ENCODE measurements at places on chromosomes 13 and 19.

GRCh38 chr19:32671883-32672593, 2.9 kb downstream of the ANKRD27 start:
- no peak for DNase-seq

DNA sequence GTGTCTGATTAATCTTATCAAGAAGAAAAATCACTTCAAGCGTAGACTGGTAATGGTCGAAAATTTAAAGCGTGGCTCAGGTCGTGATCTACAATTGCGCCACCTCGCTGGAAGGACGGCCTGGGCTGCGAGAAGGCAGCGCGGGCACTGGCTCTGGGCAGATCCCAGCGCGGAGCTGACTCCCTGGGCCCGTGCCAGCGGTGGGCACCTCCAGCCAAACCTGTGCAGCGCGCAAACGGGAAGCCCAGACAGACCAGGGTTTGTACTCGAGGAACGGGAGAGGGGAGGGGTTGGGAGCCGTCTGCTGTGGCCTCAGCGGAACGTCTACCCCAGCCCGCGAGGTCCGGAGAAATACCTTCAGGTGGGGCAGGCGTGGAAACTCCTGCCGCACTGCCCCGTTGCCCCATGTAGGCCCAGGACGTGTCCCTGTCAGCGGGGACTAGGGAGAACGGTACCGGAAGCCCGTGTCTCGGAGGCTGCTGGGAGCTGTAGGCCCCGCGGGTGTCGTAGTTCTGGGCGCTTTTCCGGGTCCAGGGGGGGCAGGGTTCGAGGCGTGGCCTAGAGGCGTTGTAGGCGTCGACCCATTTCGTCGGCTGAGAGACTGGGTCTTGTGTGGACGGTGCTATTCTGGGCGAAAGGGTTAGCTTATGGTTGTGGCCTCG, 21.1 kb downstream of the ZNF274 start:
- no peak for DNase-seq

DNA sequence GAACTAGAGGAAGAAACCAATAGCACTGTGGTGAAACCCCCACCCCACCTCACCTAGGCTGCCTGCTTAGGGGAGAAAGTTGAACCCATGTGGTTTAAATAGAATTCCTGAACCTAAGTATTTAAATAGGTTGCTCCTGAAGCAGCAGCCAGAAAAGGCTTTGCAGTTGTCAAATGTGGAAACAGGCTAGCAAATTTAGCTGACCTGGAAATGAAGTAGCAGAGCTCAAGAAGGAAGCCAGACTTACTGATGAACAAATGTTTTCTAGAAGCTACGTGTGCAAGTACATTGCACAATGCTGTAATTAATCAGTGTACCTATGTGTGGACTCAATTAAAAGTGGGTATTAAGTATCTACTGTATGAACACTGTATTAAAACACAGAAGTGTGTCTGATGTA, 61.3 kb downstream of the SCEL start:
- DNase-seq, result no peak

DNA sequence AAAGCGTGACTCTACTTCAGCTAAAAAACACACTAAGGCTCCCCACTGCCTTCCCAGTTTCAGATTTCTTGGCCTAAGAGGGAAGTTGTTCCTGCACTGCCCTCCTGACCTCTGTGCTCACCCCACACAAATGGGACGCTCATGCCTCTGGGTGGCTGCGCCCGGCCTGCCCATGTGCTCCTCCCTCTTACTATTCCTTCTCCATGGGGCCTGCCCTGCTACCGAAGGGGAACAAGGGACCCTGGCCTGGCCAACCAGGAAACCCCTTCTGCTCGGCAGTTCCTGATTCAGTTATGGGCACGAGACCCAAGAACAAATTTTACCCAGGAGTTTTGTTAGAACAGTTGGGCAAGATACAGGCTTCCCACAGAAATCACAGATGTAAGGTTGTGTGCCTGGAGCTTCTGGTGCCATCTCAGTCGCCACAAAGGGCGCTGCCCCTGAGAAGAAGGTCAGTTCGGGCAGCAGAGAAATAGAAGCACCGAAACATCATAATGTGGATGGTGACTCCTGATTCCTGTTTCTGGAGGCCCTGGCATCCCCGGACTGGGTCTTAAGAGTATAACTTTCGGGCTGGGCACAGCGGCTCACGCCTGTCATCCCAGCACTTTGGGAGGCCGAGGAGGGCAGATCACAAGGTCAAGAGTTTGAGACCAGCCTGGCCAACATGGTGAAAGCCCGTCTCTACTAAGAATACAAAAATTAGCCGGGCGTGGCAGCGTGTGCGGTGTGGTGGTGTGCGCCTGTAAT, 5.4 kb upstream of the PLPP2 start:
- no peak for DNase-seq

GRCh38 chr19:40378509-40378908, 11.5 kb downstream of the HIPK4 start:
- DNase-seq, result no peak

DNA sequence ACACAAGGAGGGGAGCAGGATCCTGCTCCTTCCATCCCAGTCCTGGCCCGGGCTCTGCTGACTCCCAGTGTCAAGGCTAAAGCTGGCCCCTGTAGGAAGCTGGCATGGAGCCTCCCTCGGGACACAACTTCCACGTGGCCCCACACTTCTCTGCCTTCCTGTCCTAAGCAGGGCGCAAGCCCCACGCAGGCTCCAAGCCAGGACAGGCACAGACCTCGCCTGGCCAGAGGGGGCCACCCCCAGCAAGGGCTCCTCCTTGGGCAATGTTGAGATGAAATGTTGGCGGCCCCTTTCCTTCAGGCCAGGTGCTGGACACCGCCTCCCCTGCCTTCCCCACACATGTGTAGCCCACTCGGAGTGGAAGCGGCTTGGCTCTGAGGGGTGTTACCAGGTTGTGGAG, 66.6 kb downstream of the COL4A1 start:
- no peak for DNase-seq

DNA sequence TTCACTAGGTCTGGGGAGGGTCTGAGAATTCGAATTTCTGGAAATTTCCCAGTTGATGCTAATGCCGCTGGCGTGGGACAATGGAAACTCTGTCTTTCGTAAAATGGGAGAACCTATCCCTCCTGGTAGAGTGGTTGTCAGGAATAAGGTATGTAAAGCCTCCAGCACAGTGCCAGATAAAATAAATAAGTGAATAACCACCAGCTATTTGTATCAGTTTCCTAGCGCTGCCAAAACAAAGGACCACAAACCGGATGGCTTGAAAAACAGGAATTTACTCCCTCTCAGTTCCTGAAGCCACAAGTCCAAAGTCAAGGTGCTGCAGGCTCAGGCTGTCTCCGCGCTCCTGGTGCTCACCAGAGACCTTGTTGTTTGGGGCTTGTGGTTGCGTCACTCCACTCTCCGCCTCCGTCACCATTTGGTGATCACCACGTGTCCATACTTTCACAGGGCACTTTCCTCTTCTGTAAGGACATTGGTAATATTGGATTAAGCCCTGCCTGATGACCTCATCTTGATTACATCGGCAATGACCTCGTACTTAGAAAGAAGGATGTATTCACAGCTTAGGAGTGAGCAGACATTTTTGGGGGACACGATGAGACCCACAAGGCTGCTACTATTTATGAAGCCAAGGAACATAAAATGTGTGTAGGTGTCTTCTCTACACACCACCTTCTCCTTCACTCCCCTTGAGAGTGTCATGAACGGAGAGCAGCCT, 428.5 kb downstream of the IRS2 start:
- DNase-seq, result no peak

Measured in activated effector memory CD4-positive, alpha-beta T cell treated with anti-CD3 and anti-CD28 coated beads, Interleukin-2, amount 50 U/mL, for 16 hours (primary cell).